Fibroblast of skin of right quadriceps (primary cell): ENCODE measurements at places on chromosomes 3 and 15.

GRCh38 chr3:31252216-31253185 is 280.2 kb upstream of the STT3B start:
- DNase-seq, result no peak

DNA sequence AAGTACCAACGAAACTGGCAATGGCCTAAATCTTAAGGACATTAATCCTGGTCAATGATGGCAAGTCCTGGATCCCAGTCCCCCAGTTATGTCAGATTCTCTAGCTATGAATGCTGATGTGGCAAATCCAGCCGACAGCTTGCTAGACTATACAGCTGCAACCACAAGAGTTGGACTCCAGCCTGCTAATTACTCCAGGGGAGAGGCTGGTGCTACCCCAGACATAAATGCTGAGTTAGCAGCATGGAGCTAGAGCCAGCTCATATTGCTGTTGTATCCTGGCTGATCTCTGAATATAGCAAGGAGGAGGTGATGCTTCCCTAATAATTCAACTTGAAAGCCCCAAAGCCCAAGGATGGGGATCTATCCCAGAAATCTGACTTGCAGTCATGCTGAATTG is 207.1 kb downstream of the LRRN1 start:
- DNase-seq, result no peak

- peak; percentile 64 for DNase-seq
Measured at GRCh38 chr15:100338971-100339444, 2.8 kb downstream of the ADAMTS17 start.

DNA sequence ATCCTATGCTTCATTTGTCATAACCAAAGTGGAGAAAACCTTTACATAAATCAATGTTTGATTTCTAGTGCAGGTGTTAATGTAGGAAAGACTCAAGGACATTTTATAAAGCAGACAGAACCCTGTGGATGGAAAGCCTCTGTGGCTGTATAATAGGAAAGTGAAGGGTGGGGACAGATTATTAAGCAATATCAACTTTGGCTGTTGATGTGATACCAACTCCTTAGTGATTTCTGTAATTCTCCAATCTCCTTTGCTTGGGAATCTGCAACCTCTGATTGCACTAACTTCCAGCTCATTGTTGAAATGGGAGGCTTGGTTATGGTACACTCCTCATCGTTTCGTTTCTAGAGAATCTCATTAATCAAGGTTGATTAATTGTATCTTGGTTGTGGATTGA is 29.3 kb upstream of the ADGRG7 start:
- DNase-seq, result no peak

- no peak for DNase-seq
Measured at GRCh38 chr15:63395730-63396151, 14.1 kb upstream of the CA12 start.

DNA sequence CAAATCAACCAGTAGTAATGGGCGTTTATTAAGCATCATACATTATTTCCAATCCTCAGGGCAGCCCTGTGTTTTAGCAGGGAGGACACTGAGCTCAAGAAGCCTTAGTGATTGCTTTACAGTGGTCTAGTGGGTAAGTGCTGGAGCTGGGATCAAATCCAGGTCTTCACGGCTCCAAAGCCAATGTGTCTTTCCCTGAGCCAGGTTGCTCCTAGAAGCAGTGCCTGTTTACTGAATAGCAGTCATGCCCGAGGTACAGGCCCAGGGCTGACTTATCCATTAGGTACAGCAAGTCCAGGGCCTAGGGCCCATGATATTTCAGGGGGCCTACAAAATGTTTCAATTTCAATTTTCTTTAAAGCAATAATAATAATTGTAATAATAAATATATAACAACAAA is 9.6 kb upstream of the SMAD6 start:
- DNase-seq, result no peak

GRCh38 chr3:43372809-43373559 is 86.6 kb downstream of the SNRK start:
- DNase-seq, result no peak

- peak; percentile 19 for DNase-seq
Measured at GRCh38 chr3:11467875-11468274, 175.8 kb downstream of the VGLL4 start.

DNA sequence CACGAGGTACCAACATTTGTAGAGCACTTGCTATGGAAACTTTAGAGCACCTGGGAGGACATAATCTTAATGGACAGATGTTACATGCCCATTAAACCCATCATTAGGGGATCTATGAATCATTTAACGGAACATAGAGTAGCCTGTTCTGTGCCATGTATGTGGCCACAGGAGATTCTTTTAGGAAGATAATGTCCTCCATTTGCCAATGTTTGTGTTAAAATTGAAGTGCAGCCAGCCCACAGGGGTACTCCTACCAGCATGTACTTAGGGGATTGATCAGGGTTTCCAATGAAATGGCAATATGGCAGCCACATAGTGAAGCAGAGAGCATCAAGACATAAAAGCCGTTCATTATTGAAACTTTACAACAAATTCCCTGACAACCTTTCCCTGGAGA is 70.7 kb downstream of the TNIK start:
- DNase-seq, result no peak

DNA sequence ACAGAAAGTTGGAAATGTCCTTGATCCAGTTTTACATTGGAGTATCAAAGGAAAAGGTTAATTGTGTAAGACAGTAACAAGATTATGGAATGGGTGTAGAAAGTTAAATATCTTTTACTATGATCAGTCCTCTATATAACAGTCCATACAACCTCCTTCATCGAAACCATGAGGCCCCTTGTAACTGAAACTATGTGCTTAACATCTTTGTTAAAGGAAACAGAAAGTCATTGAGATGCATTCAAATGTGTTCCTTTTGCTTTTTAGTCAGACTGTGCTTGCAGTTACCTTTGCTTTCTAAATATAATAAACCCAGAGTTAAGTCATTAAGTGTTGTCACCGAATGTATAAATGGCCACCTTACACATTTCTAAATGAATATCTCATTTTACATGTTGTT is 1298.5 kb downstream of the ROBO2 start:
- no peak for DNase-seq

GRCh38 chr3:183265157-183265642 is 12.1 kb downstream of the B3GNT5 start:
- peak; percentile 41 for DNase-seq

DNA sequence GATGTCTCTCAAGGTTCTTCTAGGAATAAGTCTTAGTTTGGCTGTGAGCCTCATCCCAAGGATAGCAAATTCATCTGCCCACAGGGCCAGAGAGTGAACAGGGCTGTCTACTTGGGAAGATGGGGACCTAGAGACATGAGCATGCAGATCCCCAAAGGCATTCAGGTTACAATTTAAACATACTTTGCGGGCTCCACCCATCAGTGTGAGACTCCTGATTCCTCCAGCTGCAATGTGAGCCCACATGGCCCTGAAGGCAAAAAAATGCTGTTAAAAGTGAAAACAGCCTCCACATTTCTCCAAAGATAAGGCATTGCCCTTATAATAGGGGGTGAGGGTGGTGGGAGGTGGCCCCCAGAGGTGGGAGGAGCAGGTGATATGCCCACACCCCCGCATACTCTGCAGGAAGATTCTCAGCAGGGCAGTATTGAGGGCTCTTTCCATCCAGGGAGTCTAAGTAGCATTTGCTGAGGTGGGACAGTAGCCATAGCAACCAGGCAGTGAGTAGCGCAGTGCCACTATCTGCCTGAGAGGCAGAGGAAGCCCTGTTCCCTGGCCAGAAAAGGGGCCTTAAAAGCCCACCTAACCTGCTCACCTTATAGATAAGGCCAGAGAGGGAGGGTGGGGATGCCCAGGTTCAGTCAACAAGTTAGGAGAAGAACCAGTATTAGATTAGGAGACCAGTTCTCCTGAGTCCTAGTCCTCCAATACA is 31.2 kb downstream of the TGM4 start:
- no peak for DNase-seq

DNA sequence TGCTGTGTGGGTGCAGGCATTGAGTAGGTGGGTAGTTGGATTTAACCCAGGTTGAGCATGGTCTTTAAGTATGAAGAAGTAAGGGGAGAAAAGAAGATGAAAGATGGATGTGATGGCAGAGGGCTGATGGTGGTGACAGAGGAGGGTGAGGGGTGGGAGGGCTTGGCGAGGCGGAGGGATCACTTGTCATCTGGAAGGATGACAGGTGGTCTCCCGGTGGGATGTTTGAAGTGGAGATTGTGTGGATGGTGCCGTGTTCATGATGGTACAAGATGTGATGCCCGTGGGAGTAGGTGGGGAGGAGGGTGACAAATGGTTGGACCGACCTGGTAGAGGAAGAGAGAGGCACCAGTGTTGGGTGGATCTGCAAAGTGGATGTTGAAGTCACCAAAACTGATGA is 208.8 kb downstream of the RPLP1 start:
- DNase-seq, result no peak

DNA sequence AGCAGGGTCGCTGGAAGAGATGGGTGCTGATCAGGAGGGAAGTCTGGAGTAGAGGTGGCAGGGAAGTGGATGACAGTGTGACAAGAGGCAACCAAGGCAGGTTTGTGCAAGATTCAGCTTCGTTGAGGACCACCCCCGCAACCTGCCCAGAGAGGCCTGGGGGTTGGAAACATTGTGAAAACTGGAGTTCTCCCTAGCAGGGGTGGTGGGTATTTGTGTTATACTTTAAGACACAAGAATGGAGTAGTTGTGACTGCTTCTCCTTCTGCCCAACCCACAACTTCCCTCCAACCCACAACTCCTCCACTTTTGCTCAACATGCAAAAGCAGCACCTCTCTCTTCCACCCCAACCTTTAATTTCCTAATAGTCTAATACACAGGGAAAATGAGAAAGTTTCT is 8.6 kb upstream of the ARNT2 start:
- no peak for DNase-seq

GRCh38 chr3:178966299-178967176 is 105.1 kb downstream of the ZMAT3 start:
- DNase-seq, result peak; percentile 35

- no peak for DNase-seq
Measured at GRCh38 chr3:15354485-15354884, 22.1 kb upstream of the SH3BP5 start.

DNA sequence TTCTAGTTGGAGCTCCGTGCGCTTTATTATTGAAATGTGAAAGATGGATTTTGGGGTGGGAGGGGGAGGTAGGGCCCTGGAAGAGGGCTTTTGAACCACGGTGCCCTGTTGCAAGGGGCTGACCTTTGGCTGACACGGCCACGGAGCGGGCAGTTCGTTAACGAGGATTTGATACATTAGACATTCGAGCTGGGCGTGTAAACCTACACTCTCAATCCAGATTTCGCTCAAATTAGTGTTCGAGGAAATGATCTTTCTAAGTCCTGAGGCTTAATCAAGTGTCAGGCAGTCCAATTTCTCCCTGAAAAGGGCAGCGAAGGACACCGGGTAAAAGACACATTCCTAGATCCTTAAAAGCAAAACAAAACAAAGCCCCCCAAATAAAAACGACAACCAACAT is 13.0 kb downstream of the ZIC1 start:
- DNase-seq, result no peak
